ENCODE measurements at places on chromosomes 1 and 21.

GRCh38 chr1:57440096-57440495, 16.2 kb upstream of the DAB1 start:
- no peak for DNase-seq

DNA sequence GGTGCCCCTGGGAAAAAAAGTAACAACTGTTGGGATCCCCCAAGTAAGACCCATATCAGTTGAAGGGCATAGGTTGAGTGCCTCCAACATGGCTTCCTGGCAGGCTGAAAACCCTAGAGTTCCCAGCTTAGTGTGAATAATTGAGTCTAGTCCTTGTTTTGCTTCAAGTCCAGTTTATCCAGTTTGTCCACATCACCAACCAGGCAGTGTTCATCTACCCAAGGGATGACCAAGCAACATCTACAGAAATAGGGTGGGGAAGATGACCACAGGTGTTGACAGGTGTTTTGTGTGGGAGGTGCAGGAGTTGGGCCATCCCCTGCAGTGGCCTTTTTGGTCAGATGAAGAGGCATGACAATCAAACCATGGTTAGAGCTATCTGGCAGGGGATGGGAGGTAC, 54.3 kb upstream of the ERO1B start:
- no peak for DNase-seq

DNA sequence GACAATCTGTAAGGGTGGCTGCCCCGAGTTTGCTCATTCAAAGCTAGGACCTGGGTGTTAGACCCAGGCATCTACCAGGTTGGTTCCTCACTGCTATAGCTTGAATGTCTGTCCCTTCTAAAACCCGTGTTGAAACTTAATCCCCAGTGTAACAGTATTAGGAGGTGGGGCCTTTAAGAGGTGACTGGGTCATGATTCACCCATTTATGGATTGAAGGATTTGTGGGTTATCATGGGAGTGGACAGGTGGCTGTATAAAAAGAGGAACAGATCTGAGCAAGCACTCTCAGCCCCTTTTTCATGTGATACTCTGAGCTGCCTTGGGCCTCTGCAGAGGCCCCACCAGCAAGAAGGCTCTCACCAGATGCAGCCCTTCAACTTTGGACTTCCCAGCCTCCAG, 29.4 kb downstream of the PSMG1 start:
- no peak for DNase-seq

GRCh38 chr1:206005778-206006180, 2.6 kb upstream of the RAB7B start:
- no peak for DNase-seq

GRCh38 chr1:60984062-60984799, 98.1 kb upstream of the NFIA start:
- DNase-seq = no peak

GRCh38 chr1:208885060-208885459, 640.9 kb upstream of the PLXNA2 start:
- DNase-seq = no peak

GRCh38 chr1:10852486-10852885, 56.0 kb upstream of the CASZ1 start:
- no peak for DNase-seq

- no peak for DNase-seq
Measured at GRCh38 chr21:40936178-40936577, 89.2 kb upstream of the DSCAM start.

GRCh38 chr1:30692948-30693301, 30.5 kb downstream of the MATN1 start:
- no peak for DNase-seq

- DNase-seq = no peak
Measured at GRCh38 chr1:92728697-92729096, 56.2 kb downstream of the EVI5 start.

DNA sequence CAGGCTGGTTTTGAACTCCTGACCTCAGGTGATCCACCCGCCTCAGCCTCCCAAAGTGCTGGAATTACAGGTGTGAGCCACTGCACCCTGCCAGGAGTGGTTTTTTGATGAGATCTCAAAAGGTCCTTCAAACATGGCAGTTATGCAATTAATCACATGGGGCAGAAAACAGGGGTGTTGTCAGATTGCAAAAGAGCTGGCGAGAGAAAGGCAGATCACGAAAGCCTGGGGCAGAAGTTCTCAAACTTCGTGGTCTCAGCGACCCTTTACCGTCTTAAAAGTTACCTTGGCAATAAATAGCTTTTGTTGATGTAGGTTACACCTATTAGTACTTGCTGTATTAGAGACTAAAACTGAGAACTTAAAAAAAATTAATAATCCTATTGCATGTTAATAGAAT, 16.1 kb downstream of the CNR2 start:
- no peak for DNase-seq

- DNase-seq = no peak
Measured at GRCh38 chr1:240577095-240577494, 34.9 kb downstream of the GREM2 start.

DNA sequence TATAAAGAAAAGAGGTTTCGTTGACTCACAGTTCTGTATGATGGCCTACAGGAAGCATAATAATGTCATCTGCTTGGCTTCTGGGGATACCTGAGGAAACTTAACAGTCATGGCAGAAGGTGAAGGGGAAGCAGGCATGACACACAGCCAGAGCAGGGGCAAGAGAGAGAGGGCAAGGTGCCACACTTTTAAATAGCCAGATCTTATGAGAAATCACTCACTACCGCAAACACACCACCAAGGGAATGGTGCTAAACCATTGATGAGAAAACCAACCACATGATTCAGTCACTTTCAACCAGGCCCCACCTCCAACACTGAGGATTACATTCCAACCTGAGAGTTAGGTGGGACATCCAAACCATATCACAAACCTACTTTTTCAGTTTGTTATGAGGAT, 245.9 kb upstream of the SGIP1 start:
- DNase-seq = no peak

GRCh38 chr1:116569381-116569670, 1.5 kb downstream of the CD58 start:
- no peak for DNase-seq

DNA sequence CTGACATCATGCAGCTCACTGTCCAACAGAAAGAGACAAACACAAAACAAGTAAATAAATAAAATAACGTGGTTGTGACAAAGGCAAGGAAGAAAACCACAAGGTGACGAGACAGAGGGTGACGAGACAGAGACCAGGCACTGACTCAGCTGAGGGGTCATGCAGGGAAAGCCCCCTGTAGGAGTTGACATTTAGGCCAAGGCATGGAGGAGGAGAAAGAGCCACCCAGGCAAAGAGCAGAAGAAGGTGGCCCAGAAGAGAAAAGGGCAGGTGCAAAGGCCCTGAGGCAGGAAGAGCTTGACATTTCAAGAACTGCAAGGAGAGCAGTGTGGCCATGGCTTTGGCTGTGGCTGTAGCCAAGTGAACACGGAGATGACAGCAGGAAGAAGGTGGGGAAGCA, 65.1 kb upstream of the ID3 start:
- no peak for DNase-seq

DNA sequence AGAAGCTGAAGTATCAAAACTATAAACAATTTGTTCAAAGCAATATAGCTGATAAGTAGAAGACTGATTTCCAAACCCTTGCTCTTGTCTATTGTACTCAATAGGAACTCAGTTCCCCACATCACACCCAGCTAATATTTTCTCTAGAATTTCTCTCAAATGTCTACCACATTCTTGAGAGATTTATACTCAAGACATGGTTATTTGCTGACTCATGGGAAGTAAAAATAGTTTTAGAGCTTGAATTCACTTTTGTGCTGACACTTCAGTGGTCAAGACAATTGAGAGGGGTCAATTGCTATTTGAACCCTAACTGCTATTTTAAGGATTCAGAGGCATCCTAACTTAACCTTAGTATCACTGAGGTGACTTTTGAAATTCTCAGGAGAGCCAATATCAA, 99.0 kb downstream of the TNNI3K start:
- no peak for DNase-seq

DNA sequence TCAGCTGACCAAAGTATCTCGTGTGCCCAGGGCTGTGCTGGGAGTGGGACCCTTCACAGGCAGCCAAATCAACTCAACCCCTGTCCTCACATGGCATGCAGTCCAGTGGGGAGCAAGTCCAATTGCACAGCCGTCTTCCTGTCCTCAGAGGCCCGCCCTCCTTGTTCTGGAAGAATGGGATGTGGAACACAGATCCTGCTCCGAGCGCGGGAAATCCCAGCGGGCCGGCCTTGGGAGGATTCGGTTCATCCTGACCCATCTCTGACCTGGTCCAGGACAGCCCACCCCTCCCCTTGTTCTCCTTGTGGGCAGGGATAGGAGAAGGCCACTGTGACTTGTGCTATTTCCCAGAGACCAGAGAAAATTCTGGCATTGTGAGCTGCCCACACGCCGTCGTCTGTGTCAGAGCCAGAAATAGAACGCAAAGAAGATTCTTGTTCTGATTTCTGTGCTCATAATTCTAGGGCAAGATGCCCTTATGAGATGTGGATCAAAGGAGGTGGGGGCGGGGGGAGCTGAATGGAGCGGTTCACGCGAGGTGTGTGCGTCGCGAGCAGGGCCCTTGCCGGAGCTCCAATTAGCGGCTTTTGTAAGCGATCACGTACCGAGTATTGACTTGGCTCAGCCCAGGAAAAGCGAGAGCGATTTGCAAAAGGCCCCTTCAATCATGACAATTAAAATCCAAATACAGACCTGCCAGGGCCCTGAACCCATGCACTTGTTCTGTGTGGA, 79.2 kb downstream of the AJAP1 start:
- no peak for DNase-seq

DNA sequence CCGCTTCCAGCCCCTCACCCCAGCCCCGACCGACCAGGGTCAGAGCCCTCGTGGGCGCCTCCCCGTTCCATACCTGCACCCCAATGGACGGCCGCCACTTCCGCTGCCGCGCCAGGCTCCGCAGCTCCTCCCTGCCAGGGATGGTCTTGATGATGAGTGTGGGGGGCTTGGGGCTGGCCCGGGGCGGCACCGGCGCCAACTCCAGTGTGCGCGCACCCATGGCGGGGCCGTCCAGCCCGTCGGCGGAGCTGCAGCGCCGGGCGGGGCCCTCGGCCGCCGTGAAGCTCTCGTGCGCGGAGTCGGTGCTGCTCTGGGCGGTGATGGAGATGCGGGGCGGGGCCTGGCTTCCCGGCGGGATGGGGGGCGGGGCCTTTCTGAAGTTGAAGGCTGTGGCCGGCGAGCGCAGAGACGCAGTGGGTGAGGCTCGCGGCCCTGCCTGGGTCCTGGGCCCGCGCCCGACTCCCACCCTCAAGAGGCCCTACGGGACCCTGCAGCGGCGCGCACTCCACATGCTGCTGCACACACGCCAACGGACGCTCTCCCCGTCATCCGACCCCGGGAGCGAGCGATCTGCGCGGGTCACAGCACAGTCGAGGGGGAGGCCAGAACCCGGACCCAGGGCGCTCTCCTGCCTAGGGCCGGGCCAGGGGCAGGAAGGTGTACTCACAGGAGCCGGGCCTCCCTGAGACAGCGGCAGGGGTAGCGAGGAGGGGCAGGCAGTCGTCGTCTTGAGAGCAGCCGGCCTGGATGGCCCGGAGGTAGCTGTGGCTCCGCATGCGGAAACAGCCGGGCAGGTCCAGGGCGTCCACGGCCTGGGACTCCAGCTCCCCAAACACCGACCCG, 26.1 kb upstream of the SMIM12 start:
- DNase-seq = no peak

DNA sequence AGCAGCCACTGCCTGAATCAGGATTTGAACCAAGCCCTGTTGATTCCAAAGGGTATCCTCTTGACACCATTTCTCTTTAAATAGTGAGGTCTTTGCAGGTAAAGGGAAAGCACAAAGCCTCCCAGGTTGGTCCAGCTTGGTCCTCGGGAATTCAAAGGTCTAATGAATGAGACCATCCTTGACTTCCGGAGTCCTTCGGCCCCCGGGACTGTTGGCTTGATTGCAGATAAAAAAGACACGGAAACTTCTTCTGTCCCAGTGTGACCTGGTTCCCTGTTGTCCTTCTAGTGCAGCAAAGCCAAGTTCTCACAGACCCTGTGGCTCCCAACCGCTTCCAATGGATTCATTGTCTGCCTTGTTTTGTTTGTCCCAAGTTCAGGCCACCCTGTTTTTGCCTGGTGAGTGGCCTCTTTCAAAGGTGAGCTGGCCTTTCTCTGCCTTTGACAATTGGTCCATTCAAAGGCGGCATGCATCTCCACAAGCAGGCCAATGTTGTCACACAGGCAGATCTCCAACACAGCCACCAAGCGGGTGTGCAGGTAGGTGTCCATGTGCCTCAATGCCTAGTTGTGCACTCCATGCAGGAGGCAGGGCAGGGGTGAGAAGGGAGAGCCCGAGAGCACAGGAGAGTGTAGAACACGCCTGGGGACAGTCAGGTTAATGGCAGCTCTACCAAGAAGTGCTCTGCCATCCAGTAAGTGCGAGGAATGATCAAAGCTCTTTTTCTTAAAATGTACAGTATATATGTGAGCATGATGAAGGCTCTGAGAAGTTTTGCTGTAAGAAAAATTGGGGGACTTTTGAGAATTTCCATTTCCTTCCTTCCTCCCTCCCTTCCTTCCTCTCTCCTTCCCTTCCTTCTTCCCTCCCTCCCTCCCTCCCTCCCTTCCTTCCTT, 82.1 kb upstream of the ZBTB40 start:
- no peak for DNase-seq

- no peak for DNase-seq
Measured at GRCh38 chr1:65704318-65704717, 88.4 kb upstream of the PDE4B start.

All from C1 segment of cervical spinal cord (tissue), 14 donors.